ENCODE measurements at places on chromosomes 3 and 15.

GRCh38 chr3:29497282-29497681 is 216.4 kb downstream of the RBMS3 start:
- DNase-seq: no peak

GRCh38 chr3:39108200-39108710 is 775 bp downstream of the TTC21A start:
- DNase-seq: no peak

- no peak for DNase-seq
Measured at GRCh38 chr3:171169866-171170265, 143.3 kb upstream of the SLC2A2 start.

- no peak for DNase-seq
Measured at GRCh38 chr15:85329561-85330422, 50.6 kb upstream of the AKAP13 start.

GRCh38 chr3:138434875-138435772 is 708 bp downstream of the ESYT3 start:
- no peak for DNase-seq

DNA sequence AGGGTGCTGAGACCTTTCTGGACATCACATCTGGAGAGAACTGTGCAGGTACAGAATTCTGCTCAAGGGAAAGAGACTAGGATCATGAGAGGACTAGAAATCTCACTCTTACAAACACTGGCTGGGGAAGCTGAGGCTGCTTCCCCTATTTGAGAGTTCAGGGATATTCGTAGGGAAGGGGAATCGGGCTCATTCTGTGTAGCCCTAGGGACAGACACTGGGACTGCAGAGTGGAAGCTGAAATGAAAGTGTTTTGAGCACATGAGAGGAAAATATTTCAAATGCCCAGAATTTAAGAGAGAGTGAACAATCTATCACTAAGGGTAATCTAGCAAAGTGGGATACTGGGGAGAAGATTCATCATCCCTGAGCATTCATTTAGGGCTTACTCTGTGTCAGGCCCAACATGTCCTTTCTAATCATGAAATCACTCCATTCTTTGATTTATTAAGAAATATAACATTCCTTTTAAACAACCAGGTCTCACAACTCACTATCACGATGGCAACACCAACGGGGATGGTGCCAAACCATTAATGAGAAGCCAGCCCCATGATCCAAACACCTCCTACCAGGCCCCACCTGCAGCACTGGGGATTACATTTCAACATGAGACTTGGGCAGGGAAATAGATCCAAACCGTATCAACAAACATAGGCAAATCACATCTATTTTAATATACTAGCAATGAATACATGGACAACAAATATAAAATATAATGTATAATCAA is 63.0 kb downstream of the CPN2 start:
- DNase-seq: no peak

DNA sequence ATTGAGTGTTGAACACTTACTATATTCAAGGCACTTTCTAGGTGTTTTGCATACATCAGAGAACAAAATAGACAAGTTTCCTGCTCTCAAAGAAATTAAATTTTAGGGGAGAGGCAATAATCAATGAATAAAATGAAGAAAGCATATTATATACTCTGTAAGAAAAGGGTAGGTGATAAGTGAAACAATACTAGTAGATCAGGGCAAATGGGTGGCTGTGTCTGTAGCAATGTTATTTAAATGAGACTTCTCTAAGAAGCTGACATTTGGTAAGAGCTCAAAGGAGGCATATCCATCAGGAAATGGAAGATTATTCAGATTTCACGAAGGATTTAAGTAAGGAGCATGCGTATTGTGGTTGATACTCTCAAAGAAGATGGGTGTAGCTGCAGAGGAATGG is 1291.6 kb downstream of the NSUN3 start:
- no peak for DNase-seq

DNA sequence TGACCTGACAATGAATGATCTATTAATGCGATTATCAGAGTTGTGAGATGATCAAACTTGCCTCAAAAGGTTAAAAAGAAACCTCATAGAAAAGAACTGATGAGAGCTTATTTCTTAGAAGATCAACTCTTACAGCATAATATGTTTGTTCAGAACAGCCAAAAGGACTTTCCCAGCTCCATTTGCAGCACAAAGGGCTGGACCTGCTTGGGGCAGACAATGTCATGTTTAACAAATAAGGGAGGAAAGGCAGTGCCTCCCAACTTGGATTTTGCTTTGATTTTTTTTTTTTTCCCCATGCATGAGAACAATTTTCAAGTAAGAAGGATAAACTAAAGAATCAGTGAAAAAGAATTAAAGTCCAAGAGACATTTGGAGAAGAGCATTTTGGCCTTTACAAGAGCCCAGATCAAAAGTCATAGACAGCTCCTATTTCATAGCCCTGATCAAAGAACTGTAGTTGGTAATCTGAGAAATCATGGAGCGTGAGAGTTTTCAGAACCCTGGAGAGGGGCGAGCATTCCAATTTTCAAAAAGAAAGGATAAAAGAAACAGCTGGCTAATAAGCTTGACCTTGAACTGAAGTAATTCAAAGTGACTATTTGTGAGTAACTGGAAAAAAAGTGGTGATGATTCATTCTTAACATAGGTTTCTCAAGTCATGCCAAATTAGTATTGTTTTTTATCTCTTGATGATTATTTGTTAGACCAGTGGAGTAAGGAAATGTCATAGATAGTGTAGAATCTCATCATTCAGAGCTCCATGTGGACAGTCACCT is 136.0 kb upstream of the CFAP20DC start:
- DNase-seq: no peak

DNA sequence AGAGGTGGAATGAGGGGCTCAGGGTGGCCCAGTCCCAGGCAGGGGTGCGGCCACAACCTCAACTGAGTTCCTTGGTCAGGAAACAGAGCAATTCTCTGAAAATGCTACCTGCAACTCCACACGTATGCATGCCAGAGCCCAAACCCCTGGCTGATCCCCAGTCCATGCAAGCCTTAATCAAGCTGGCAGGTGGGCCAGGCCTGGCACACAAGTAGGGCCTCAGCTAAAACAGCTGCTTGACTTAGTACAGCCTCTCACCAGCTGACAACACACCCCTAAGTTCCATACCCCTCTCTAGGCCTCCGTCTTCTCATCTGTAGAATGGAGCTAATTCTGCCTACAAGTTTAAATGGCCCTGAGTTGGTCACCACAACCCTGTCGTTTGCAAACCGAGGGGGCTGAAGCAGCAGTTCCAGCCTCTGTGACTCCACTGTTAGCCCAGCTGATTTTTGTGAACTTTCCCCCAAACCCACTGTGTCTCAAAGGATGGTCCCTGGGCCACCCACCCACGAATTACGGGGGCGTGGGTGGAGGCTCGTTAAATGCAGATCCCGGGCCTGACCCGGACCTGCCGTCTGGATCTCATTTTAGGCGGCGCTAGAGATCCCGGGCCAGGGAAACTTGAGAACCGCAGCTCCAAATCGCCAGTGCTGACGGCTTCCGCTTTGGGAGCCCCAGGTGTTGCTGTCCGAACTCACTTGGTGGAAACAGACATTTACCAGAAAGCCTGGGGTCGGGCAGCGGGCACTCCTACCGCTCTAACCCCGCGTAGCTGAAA is 927 bp downstream of the CHDH start:
- DNase-seq: no peak

DNA sequence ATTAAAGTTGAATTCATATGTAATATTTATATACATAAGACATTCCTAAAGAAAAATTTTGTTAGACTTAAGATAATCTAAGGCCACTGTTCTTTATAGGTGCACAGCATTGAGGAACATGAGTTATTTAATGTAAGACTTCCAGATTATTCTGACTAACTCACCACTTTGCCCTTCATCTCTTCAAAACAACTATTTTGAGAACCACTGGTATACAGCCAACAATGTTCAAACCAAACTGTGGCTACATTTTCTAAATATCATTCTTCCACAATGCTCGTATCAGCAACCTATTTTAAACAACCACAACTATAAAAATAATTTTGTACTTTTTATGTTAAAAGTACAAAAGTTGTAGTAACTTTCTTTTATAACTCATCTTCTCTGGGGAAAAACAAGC is 199.8 kb upstream of the ALCAM start:
- DNase-seq: no peak

- no peak for DNase-seq
Measured at GRCh38 chr3:188421836-188422540, 268.0 kb downstream of the LPP start.

GRCh38 chr3:61331929-61332552 is 80.8 kb upstream of the FHIT start:
- no peak for DNase-seq

DNA sequence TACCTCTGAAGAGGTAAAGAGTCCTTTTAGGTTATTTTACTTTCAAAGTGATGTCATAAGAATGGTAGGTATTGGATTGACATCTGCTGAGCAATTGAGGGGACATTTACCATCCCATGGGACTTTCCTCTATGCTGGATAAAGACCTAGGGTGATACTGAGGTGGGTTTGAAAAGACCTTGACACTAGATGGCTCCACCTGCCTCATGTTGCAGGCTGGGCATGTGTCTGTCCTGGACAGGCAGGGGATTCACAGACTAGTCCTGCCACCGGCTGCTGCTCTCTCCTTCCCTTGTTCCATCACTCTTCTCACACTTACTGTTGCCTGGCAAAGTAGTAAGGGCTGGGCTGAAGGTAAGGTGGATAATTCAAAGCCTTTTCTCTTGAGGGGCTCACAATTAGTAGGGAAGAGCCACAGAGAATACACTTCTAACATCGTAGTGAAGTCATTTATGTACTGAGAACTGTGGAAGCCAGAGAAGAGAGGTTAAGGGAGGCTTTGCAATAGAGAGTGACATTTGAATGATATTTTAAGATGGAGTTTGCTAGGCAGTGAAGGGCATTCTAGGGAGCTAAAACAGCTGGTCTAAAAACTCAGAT is 27.7 kb downstream of the TRAK1 start:
- DNase-seq: no peak

GRCh38 chr3:106172101-106172500 is 303.3 kb upstream of the CBLB start:
- DNase-seq: no peak

- no peak for DNase-seq
Measured at GRCh38 chr15:58407236-58407775, 24.5 kb upstream of the LIPC start.

DNA sequence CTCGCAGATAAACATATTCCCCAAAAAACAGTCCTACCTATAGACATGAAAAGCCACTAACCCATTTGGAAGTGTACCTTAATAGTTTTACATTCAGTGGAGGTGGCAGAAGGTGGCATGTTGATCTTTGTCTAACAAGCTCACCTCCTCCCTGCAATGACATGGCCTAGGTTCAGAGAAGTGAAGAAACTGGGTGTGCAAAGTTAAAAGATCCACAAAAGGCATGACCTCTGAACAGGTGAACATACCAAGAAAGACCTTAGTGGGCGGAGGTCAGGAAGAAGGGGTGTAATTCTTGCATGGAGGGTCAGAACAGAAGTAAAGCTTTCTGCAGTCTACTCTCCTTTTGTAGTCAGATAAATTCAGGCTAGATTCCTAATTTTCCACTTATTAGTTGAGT is 822 bp downstream of the MRPL3 start:
- DNase-seq: no peak

DNA sequence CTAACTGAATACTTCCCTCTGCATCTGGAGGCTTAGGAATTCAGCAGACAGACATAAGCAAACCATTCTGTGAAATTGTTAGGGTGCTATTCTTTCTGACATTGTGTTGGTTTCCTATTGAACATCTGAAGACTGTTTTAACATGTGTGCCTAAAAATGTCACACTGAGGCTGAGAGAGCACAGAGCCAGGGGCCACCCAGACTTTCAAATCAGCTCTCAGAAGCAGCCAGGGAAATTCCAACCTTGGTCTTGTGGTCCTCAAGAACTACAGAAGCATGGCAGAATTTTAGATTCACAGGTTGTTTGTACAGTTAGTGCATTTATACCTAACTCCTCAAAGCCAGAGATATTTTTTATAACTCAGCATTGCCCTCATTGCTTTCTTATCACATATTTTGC is 929.2 kb upstream of the CFAP20DC start:
- no peak for DNase-seq

DNA sequence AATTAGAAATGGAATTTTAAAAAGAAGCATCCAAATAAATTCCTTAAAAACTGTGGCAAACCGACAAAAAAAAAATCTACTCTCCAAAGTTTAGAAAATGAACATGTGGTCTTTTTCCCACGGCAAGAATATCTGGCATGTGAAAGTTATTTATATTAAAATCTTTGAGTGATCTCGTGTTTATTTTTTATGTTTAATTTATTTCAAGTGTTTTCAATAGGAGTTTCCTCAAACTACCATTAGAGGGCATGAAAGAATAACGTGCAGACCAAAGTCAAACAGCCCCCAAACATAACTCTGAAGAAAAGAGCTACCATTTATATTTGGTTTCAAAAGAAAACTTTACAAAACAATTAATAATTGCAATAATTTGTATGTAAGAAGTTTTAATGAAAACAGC is 286.4 kb downstream of the ZIC4 start:
- DNase-seq: no peak

GRCh38 chr3:185537369-185537970 is 14.9 kb downstream of the LIPH start:
- no peak for DNase-seq

DNA sequence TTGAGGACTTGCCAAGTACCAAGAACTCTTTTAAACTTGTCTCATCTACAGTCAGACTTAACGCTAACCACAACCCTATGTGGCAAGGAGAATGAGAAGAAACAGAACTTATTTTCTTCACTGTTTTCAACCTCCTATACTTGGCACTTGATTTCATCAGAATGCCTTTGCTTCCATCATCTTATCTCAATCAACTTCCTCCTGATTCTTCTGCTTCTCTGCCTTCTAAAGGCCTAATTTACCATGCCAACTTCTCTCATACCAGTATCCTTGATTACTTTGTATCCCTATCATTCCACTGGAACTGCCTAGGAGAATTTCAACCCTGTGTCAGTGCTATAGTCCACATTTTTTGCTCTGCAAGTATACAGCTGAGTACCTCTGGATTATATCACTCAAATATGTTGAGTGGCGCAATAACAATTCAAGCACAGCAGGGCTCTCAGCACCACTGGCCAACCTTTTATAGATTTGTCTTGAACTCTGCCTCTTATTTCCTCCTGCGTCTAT is 413.6 kb downstream of the ROBO1 start:
- no peak for DNase-seq

DNA sequence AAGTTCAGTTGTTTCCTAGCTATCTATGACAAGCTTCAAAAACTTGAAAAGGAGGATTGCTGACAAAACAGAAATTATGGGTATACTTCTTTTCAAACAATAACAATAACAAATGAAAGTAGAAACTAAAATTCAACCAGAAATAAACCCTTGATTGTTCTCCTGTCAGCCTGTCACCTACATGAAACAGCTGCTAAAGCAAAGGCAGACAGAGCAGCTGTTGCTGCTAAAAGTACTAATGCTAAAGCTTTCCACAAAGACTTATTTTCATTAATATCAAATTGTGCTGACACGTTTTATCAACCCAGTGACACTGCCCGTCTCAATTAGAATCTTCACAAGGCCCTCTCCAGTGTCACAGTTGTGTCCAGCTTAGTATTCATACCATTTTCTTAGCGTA is 533.2 kb upstream of the GBE1 start:
- DNase-seq: no peak

- no peak for DNase-seq
Measured at GRCh38 chr3:178514401-178514800, 21.8 kb upstream of the KCNMB2 start.

Measured in stimulated activated CD8-positive, alpha-beta memory T cell treated with anti-CD3 and anti-CD28 coated beads, Interleukin-4, amount 100 ng/mL, for 1 hour (primary cell).